ENCODE measurements at places on chromosomes 6 and 20.

DNA sequence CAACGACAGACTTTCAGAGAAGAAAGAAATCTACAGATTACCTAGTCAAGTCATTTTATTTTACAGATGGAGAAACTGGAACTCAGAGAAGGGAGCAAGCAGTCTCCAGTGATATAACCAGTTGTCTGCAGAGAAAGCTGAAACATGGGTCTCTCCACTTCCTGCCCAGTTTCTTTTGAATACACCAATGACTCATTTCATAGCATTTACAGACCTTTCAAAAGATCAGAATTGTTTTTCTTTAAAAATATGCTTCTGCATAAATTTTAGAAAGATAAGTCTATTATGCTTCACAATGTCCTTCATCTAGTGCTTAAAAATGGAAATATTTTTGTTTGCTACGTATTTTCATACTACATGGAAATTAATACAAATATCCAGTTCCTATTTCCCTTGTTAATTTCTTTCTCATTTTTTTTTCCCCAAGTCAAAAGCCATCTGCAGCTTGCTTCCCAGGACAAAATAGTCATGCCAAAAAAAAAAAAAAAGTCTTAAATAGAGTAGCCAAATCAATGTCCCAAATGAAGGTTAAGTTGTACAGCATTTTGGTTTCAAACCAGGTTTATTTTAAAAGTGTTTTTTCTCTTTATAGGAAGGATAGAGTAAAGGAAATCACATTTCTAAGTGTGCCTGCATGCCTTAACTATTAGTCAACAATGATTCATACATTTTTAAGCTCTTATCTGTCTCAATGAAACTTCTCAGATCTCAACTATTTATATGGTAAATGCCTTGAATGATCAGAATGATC, 36.9 kb downstream of the ARHGAP18 start:
- DNase-seq: peak; percentile 78

- no peak for DNase-seq
Measured at GRCh38 chr6:38305995-38306681, 333.6 kb downstream of the BTBD9 start.

DNA sequence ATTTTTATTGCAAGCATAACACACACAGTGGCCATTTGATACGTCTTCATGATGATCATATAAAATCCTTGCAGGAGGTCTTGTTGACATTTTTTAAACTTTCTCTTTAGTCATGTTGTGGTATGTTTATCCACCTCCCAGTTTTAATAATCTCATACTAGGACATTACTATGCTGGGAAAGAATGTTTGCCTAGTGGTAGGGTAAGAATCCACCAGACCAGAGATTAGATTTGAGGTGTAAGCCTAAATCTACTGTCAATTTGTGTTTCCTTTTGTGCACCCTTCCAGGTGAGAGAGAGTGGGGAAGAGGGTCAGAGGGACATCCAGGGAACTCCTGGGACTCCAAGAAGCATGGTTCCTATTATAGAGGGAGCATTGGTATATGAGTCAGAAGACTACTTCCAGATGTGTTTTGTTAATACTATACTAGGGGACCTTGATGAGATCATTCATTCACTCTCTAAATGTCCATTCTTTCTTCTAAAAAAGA, 298.3 kb upstream of the SASH1 start:
- peak; percentile 57 for DNase-seq

DNA sequence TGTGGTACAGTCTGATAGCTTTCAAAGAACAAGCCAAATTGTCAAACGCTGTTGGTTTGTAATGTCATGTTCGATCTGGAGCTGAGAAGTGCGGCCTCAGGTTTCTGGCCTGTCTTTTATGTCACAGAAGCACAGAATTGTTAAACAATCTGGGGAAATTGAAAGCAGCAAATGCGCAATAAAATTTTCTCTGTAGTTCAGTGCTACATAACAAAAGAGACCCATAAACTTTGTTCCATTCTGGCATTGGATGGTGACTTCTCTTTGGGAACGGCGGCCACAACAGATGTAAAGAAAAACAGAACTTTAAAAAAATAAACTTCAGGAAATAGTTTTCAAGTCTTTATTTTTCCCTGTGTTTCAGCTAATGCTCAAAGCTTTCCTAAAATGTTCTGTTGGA, 106.9 kb downstream of the PRL start:
- DNase-seq: no peak

GRCh38 chr6:7505189-7505699, 36.2 kb upstream of the DSP start:
- peak; percentile 20 for DNase-seq

DNA sequence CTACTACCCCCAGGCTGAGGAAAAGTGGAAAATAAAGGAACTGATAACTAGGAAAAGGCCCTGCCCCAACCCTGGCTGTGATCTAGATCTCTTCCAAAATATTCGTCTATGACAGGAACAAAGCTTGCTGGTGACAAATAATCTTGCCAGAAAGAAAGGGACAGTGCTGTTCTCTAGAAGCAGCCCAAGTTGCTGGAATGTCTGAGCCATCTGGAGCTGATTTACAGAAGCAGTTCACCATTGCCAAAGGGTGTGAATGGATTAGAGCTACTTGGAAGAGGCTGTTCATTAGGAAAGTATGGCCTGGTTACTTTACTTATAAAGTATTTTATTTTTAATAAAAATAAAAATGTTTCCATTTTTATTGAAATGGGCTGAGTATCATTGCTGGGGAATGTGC, 146.3 kb downstream of the EPM2A start:
- DNase-seq: no peak

GRCh38 chr20:57040466-57040865, 226.0 kb downstream of the BMP7 start:
- no peak for DNase-seq

DNA sequence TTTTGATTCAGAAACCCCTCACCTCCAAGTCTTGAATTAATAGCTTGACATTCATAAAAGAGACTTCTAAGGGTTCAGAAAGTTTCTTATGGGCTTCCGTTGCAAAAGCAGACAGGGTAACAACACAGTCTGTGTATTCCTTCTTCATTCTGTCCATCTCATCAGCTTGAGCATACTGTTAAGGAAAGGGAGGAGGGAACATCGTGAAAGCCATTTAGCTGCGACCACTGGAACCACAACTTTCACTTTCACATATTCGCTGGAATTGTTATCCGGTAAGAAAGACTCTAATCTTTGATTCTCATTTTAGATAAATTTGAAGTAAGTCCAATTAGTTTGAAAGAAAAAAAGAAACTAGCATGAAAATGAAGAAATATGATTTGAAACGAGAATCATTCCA, 174.4 kb downstream of the SYNE1 start:
- DNase-seq: no peak

DNA sequence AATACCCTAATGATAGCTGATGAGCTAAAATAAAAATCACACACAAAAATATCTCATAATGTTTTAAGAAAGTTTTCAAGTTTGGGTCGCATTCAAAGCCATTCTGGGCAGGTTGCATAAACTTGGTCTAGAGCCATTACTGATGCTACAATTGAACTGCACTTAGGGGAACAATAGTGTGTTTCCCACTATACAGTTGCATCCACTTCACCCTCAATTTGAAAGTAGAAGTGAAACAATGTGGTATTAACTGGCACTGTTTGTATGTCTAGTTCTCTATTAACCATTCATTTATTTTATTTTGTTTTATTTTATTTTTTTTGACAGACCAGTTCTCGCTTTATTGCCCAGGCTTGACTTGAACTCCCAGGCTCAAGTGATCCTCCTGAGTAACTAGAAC, 23.0 kb upstream of the STK38 start:
- DNase-seq: no peak

GRCh38 chr6:150800674-150801314, 64.7 kb upstream of the MTHFD1L start:
- no peak for DNase-seq

- DNase-seq: no peak
Measured at GRCh38 chr6:68572525-68572924, 62.6 kb upstream of the ADGRB3 start.

DNA sequence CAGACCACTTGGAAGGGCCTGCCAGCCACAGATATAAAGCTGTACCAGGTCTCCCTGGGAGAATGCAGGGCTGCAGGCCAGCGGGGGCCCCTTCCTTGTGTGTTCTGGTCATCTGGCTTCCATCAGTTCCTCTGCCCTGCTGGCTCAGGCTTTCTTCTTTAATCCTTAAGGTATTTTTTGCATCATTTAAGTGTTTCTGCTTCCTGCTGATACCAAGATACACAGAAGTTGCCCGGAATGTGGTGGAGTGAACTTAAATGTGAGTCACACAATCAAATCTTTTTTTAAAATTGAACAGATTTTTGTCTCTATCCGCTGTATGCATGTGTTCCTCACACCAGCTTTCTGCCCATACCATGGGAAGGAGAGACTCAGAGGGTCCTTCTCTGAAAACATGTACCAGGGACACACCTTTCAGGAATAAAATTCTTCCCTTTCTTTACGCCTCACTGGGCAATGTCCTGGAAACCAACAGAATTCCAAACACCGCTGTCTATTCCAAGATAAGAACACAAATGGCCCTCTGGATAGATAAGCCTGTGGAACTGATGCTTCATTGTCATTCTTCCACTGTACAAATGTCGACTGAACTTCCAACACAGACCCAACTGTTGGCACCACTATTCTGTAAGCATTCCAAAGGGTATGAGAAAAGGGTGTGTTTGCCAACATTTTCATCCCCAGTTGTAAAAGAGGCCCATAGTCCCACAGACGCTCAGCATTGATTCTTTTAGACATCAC, 206.2 kb upstream of the MYLIP start:
- DNase-seq: peak; percentile 96

Data from HFF-Myc (cell line).